ENCODE measurements at places on chromosomes 5 and 9.

DNA sequence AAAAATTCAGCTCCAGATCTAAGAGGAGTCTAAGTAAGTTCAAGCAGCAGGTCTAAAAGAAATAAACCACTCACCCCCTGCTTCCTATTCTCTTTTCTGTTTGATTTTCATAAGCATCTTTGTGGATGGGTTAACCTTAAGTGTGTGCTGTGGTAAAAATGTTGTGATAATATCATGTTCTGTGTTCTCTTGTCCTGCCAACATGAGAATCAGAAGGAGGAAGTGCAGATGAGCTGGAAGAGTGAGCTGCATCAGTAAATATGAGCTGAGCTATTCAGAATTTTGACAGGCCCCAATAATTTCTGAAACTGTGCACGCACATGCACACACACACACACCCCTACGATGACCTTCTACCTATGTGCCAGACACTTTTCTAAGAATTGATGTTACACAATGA is 186.5 kb upstream of the ANKRD55 start:
- no peaks in the 10 kb centered on the region for H3K27me3 ChIP-seq
- H3K27ac ChIP-seq, result no peak overlapping the region
- no peak overlapping the region for H3K4me3 ChIP-seq
- no peak for DNase-seq

DNA sequence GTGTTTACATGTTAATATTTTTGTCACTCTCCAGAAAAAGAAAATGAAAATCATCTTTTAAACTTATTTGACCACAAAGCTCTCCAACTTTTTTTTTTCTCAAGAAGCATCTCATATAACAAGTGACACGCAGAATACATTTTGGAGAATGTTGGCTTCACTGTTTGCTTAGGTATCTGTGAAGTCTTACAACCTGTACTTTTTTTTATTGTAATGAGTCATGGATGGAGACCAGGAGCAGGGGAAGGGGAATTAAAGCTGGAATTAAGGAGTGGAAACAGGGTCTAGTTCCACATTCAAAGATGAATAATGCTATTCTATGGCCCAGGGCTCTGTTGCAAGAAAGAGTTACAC is 211.9 kb downstream of the MAN2A1 start:
- H3K27ac ChIP-seq, result peak overlapping the region; percentile 26
- peaks cover 2% of the 10 kb centered on the region for H3K4me1 ChIP-seq
- no peak for DNase-seq
- no peaks in the 10 kb centered on the region for H3K36me3 ChIP-seq
- no peak overlapping the region for H3K4me3 ChIP-seq

- no peak overlapping the region for H3K27ac ChIP-seq
- no peaks in the 10 kb centered on the region for H3K4me1 ChIP-seq
- no peaks in the 10 kb centered on the region for H3K27me3 ChIP-seq
Measured at GRCh38 chr5:170223360-170223759, 9.4 kb upstream of the C5orf58 start.

DNA sequence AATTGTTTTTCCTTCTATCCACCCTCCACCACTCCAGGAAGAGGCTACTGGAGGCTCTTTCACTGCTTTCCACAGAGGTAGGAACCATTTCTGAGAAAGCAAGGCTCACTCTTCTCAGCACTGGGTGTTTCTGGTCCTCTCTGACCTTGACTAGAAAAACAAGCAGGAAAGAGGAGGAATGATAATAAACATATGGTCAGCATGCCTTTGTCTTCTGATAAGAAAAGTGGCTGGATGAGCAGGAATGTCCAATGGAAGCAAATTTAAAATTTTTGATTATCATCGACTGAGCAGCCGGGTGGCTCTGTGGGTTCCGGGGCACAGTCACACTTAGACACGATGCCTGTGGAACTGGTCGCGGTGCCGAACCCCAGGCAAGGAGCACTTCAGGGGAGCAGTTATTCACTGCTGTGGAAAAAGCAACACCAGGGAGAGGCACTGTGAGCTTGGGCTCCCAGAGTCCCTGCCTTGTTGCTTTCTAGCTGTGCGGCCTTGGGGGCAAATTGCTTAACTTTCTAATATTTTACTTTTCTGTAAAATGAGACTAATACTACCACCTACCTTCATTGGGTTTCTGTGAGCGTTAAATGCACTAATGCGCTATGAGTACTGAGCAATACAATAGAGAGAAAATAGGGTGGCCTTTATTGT is 157.0 kb upstream of the LHFPL2 start:
- no peaks in the 10 kb centered on the region for H3K36me3 ChIP-seq
- no peak overlapping the region for H3K27ac ChIP-seq
- no peak overlapping the region for H3K4me3 ChIP-seq
- H3K27me3 ChIP-seq, result no peaks in the 10 kb centered on the region
- H3K4me1 ChIP-seq, result peaks cover 8% of the 10 kb centered on the region
- no peak for DNase-seq

- no peaks in the 10 kb centered on the region for H3K36me3 ChIP-seq
- H3K27ac ChIP-seq, result no peak overlapping the region
- no peak overlapping the region for H3K4me3 ChIP-seq
- DNase-seq, result no peak
- no peaks in the 10 kb centered on the region for H3K4me1 ChIP-seq
Measured at GRCh38 chr5:53434541-53434940, 45.9 kb upstream of the FST start.

- H3K27ac ChIP-seq, result no peak overlapping the region
- H3K36me3 ChIP-seq, result no peaks in the 10 kb centered on the region
- no peaks in the 10 kb centered on the region for H3K27me3 ChIP-seq
- no peak for DNase-seq
- H3K4me1 ChIP-seq, result no peaks in the 10 kb centered on the region
- no peak overlapping the region for H3K4me3 ChIP-seq
Measured at GRCh38 chr5:172450861-172451695, 3.2 kb downstream of the SH3PXD2B start.

GRCh38 chr9:1222511-1222910 is 172.4 kb downstream of the DMRT2 start:
- no peaks in the 10 kb centered on the region for H3K27me3 ChIP-seq
- H3K27ac ChIP-seq, result no peak overlapping the region
- no peaks in the 10 kb centered on the region for H3K36me3 ChIP-seq

DNA sequence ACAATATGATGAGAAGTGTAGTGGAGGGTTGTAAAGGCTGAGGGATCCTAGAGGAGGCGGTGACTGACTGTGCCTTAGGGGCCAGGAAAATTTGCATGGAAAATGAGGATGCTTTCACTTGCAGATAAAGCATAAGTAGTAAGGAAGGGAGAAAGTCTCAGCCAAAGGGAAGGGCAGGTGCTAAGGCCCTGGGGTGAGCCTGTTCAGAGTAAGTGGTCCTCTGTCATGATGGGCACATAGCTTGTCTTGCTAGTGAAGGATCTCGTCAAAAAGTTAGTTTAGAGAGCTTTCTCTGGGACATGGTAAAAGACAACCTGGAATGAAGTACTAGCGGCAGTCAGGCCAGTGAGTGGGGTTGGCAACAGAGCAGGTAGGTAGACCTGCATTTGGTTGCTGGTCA is 75.4 kb upstream of the CPLX2 start:
- DNase-seq, result no peak
- no peak overlapping the region for H3K4me3 ChIP-seq
- no peaks in the 10 kb centered on the region for H3K4me1 ChIP-seq
- no peaks in the 10 kb centered on the region for H3K27me3 ChIP-seq

- no peak for DNase-seq
- H3K27ac ChIP-seq, result no peak overlapping the region
- no peaks in the 10 kb centered on the region for H3K4me1 ChIP-seq
- H3K4me3 ChIP-seq, result no peak overlapping the region
- H3K27me3 ChIP-seq, result no peaks in the 10 kb centered on the region
Measured at GRCh38 chr5:126818736-126819135, 41.8 kb downstream of the LMNB1 start.

GRCh38 chr5:37789991-37790390 is 49.9 kb downstream of the GDNF start:
- no peaks in the 10 kb centered on the region for H3K27me3 ChIP-seq
- DNase-seq, result no peak
- no peak overlapping the region for H3K27ac ChIP-seq
- H3K4me3 ChIP-seq, result no peak overlapping the region
- no peaks in the 10 kb centered on the region for H3K36me3 ChIP-seq

- DNase-seq, result no peak
- no peak overlapping the region for H3K4me3 ChIP-seq
- H3K27ac ChIP-seq, result no peak overlapping the region
- H3K27me3 ChIP-seq, result no peaks in the 10 kb centered on the region
Measured at GRCh38 chr9:137593176-137593575, 2.9 kb upstream of the ZMYND19 start.

- H3K27me3 ChIP-seq, result no peaks in the 10 kb centered on the region
- H3K4me3 ChIP-seq, result no peak overlapping the region
- no peak overlapping the region for H3K27ac ChIP-seq
- DNase-seq, result no peak
Measured at GRCh38 chr5:2158109-2158508, 275.4 kb upstream of the IRX4 start.

DNA sequence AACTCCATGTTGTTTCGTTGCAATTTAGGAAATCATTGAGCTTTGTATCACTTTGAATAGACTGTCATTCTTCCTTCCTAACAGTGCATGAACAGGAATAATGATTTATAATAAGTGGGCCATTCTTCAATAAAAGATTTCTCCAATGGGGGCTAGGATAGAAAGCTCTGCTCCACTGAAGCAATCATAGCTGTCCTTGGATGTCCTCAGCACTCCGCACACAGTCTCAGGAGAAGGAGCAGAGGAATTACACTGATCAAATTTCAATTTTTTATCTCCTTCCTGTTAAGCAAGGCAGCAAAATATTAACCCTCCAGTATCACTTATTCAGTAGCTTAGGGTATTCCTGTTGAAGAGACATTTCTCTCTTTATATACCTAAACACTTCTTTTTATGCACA is 532.7 kb upstream of the ST8SIA4 start:
- H3K4me3 ChIP-seq, result no peak overlapping the region
- no peaks in the 10 kb centered on the region for H3K4me1 ChIP-seq
- H3K27me3 ChIP-seq, result no peaks in the 10 kb centered on the region

GRCh38 chr9:133977421-133978201 is 14.5 kb downstream of the VAV2 start:
- no peaks in the 10 kb centered on the region for H3K36me3 ChIP-seq
- H3K27me3 ChIP-seq, result no peaks in the 10 kb centered on the region
- no peak for DNase-seq
- H3K4me3 ChIP-seq, result no peak overlapping the region
- no peak overlapping the region for H3K27ac ChIP-seq

- H3K4me1 ChIP-seq, result no peaks in the 10 kb centered on the region
- H3K27ac ChIP-seq, result no peak overlapping the region
- no peak overlapping the region for H3K4me3 ChIP-seq
- no peaks in the 10 kb centered on the region for H3K27me3 ChIP-seq
Measured at GRCh38 chr5:94250985-94251384, 367.4 kb downstream of the KIAA0825 start.

GRCh38 chr5:37568893-37569292 is 189.8 kb downstream of the WDR70 start:
- no peak overlapping the region for H3K4me3 ChIP-seq
- H3K4me1 ChIP-seq, result no peaks in the 10 kb centered on the region
- no peak overlapping the region for H3K27ac ChIP-seq
- no peak for DNase-seq
- H3K27me3 ChIP-seq, result no peaks in the 10 kb centered on the region
- H3K36me3 ChIP-seq, result no peaks in the 10 kb centered on the region

GRCh38 chr5:11319836-11320580 is 559.0 kb upstream of the DAP start:
- no peaks in the 10 kb centered on the region for H3K36me3 ChIP-seq
- DNase-seq, result no peak

DNA sequence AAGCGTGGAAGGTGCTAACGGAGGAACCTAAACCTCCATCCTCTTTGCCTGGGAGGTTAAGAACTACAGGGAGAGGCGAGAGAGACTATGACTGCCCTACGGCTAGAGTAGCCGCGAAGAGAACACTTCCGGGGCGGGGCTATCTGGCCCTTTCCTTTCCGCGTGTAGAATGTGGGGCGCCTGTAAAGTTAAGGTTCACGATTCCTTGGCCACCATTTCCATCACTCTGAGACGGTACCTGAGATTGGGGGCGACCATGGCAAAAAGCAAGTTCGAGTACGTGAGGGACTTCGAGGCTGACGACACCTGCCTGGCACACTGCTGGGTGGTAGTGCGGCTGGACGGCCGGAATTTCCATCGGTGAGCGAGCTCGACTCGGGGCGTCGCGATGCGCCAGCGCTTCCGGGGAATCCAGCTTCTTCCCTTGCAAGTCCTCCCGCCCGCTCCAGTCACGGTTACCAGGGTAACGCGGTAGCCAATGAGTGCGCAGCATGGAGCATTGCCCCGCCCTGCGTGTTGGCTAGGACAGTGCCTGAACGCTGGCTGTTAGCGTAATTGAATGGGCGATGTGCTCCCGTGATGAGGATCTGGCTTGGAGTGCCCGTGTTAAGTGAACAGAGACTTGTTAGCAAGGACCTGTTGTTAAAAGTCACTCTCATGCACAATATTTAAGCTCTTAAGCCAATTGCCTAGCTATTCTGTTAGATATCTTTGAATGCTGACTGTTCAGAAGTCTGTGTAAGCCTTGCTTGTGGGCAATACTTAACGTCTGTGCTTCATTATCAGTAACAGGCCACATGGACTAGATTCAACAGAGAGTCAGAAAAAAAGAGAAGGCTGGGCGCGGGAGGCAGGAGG is at the start of gene THG1L:
Gene THG1L, plus strand, starts transcription at position 149 of the 858 bp plus-strand sequence. Its CDS starts 21 bp downstream, at position 170.
- peak within 1 kb of the TSS; percentile 99 for H3K27ac ChIP-seq
- H3K27me3 ChIP-seq, result no peaks in the 10 kb centered on the region
- peak; percentile 99 for DNase-seq
- peaks cover 4% of the 10 kb centered on the region for H3K36me3 ChIP-seq
- H3K4me1 ChIP-seq, result peaks cover 4% of the 10 kb centered on the region
- H3K4me3 ChIP-seq, result peak within 1 kb of the TSS; percentile 99

- no peak overlapping the region for H3K4me3 ChIP-seq
- no peaks in the 10 kb centered on the region for H3K36me3 ChIP-seq
- H3K27ac ChIP-seq, result no peak overlapping the region
- peaks cover 10% of the 10 kb centered on the region for H3K4me1 ChIP-seq
- H3K27me3 ChIP-seq, result no peaks in the 10 kb centered on the region
- DNase-seq, result no peak
Measured at GRCh38 chr9:134069480-134070399, 1.9 kb upstream of the BRD3 start.

- no peak overlapping the region for H3K27ac ChIP-seq
- H3K36me3 ChIP-seq, result no peaks in the 10 kb centered on the region
- DNase-seq, result no peak
- no peak overlapping the region for H3K4me3 ChIP-seq
- H3K4me1 ChIP-seq, result no peaks in the 10 kb centered on the region
Measured at GRCh38 chr5:113813466-113813865, 300.0 kb downstream of the YTHDC2 start.

All from kidney (tissue), 22 donors.